Uterus (tissue), 4 donors: ENCODE measurements at places on chromosomes 12 and 14.

- peak; percentile 47 for DNase-seq
These were observed 55.1 kb upstream of the ARID2 start for GRCh38 chr12:45674181-45674977.

DNA sequence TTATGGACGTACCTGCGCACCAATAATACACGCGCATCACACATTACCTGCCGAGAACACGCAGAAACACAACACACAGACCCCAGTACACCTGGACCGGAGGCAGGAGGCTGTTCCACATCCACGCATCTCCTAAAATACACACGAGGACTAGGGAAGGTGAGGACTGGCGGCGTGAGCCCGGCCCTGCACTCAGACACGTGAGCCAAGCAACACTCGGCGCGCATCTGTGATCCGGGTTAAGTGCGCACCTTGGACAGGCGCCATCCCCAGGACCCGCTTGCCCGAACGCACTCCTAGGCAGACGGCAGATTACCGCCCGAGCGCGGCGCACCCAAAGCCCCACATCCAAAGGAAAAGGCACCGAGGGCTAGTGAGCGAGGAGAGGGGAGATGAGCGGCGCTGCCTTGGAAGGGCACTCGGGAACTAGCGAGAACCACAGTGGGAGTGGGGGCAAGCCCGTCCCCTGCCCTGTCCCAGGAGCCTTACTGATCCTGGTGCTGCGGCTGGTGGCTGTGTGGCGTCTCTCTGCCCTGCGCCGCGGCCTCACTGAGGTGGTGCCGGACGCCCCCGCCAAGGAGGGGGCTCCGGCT, 417 bp downstream of the GLS2 start:
- peak; percentile 36 for DNase-seq

- DNase-seq = peak; percentile 43
These were observed 69.4 kb downstream of the ATXN2 start for GRCh38 chr12:111529424-111530368.

- DNase-seq = no peak
These were observed 31.4 kb downstream of the SSPN start for GRCh38 chr12:26226629-26227360.

GRCh38 chr14:82776958-82777357, 1243.3 kb upstream of the SEL1L start:
- DNase-seq = no peak

DNA sequence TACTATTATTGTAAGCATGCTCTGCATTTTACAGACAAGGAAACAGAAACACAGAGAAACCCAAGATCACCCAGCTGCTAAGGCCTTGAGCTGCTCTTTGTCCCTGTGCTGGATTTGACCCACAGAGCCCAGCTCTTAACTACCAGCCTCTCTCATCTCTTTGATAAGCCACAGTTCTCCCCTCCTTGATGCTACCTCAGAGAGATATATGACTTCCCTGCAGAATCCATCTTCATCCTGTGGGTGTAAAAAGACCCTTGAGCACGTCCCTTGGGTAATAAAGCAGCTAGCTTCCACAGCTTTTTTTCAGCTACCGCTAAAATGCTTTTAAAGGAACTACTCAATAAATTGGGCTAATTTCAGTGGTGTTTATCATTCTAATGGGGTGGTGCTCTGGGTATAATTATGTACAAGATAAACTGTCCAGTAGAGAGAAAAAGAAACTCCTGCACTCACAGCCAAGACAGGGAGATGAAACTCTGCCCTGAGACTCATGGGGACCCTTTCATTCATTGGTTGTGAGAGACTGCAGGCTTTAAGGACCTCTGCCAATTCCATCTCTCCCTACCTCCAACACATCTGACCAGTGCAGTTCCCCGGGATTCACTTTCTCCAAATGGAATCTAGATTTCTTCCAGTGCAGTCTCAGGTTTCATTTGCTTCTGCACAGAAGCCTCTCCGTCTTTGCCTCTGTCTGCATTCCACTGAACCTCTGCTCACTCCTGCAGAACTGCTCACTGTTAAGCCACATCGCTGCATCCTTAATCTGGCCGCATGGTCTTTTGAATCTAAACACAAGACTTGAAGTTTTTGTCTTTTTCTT, 24.7 kb upstream of the NTF3 start:
- DNase-seq = no peak
